Midbrain (tissue), 1 donor: ENCODE measurements at places on chromosomes 2 and 18.
A peak's percentile ranks its signal among the peaks of the same experiment; 100 is the strongest.

- no peak for DNase-seq
Observed at GRCh38 chr2:3654011-3654410, 4.0 kb upstream of the ALLC start.

GRCh38 chr2:212882626-212883025, 268.8 kb downstream of the IKZF2 start:
- no peak for DNase-seq

DNA sequence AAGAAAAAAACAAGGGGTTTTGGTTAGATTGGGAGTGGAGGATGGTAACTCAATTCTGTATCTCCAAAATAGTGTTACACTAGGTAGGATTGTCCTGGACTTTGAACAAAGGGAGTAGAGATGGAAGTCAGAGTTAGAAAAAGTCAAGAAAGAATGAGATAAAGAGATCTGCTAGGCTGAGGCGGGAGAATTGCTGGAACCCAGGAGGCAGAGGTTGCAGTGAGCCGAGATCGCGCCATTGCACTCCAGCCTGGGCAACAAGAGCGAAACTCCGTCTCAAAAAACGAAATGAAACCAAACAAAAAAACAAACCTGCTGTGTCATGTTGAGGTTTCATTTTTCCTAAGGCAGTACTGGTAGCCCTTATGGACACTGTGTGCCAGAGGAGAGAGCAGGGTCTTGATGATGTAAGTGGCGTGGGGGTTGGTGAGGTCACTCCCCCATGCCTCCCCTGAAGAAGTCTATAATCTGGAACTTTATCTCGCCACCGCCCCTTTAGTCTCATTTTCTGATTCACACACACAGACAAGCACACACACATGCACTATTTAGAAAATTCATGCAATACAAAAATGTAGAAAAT, 10.5 kb downstream of the DRC1 start:
- DNase-seq: no peak

GRCh38 chr18:7754725-7755181, 187.6 kb downstream of the PTPRM start:
- no peak for DNase-seq

DNA sequence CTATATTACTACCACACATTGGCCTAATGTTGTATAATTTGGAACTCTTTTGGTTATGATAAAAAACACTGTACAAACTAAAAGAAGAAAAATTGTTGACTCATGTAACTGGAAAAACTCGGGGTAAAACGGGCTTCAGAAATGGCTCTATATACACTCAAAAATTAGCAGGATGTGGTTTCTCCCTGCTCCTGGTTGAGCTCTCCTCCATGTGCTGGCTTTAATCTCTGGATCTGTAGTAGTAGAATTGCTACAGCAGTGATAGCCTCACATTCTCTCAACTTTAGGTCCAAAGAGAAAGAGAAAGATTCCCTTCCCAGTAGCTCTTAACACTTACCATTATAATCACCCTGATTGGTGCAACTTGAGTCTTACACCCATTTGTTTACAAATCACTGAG, 274.9 kb upstream of the GALNT5 start:
- no peak for DNase-seq

DNA sequence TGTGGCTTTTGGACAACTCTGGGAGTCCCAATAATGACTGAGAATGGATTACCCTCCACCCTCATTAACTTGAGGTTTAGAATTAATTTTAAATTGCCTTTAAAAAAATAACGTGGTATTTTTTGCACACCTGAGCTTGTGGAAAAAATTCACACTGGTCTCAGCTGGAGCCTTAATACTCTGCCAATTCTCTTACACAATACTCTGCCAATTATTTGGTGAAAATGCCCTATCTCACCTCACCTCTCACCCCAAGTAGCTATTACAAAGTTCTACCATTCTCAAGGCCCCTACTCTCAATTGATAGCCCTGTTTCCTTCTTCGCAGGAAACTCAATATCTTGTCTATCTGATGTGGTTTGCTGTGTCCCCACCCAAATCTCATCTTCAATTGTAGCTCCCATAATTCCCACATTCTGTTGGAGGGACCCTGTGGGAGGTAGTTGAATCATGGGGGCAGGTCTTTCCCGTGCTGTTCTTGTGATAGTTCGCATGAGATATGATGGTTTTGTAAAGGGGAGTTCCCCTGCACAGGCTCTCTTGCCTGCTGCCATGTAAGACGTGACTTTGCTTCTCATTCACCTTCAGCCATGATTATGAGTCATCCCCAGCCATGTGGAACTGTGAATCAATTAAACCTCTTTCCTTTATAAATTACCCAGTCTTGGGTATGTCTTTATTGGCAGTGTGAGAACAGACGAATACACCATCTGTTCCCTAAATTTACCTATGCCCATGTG, 27.4 kb upstream of the C2orf69 start:
- no peak for DNase-seq

GRCh38 chr2:47607005-47607679, 175.8 kb upstream of the MSH6 start:
- DNase-seq: no peak

GRCh38 chr18:13810950-13811485, 12.9 kb upstream of the MC5R start:
- no peak for DNase-seq

- peak; percentile 75 for DNase-seq
Observed at GRCh38 chr2:239131521-239131920, 269.3 kb downstream of the HDAC4 start.

DNA sequence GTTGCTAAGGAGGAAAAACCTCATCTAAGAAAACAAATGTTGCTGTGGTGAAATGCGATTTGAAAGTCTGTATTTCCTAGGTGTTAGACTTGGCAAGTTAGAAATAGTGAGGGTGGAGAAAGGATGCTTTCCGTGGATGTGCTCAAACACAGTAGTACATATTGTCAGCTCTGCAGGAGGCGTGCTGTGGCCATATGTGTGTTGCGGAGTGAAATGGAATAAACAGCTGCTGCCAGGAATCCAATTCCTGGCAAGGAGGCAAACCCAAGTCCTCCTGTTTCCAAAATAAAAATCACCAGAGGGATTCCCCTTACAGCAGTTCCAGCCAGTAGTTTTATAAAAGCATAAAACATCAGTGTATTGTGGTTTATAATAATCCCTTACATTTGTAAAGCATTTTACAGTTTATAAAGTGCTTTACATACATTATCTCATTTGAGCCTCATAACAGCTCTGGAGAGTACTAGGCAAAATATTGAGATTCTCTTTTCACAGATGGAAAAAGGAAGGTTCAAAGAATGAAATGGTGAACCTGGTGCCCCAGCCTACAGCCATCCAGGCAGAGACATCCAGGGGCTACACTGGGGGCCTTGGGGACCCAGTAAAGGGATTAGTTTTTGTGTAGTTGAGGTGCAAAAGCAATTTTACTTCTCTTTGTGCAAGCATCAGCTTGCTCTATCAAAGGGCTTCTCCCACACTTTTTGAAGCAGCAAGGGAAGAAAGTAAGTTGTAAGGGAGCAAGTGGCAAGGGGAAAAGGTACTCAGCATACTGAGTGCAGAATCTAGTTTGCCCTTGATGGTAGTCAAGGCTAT, 206.0 kb downstream of the AGPS start:
- peak; percentile 15 for DNase-seq

GRCh38 chr2:33589444-33589843, 9.7 kb downstream of the FAM98A start:
- DNase-seq: no peak

GRCh38 chr18:8702668-8703067, 2.7 kb upstream of the MTCL1 start:
- no peak for DNase-seq

GRCh38 chr18:4597301-4597700, 142.2 kb upstream of the DLGAP1 start:
- DNase-seq: no peak

GRCh38 chr2:147482111-147482895, 362.5 kb upstream of the ACVR2A start:
- DNase-seq: no peak

DNA sequence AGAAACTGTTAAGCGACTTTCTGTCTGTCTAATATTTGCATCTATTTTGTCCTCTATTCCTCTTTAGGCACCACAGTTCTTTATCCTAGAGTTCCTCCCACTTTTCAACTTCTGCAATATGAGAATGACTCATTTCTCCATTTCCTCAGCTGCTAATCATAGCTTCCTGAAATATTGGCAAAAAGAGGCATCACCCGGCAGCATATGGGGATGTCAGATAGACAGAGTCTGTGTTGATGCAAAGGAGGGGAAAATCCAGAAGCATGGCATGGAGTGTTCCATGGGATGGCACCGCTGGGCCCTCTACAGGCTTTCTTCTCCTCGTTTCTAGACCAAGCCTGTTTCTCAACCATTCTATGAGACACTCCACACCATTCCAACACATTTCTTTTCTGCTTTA, 93.4 kb downstream of the DOCK10 start:
- no peak for DNase-seq

GRCh38 chr18:57210107-57210715, 63.3 kb downstream of the BOD1L2 start:
- DNase-seq: no peak

- DNase-seq: no peak
Observed at GRCh38 chr2:176581557-176582165, 312.4 kb downstream of the MTX2 start.

- no peak for DNase-seq
Observed at GRCh38 chr2:7577769-7578168, 660.6 kb downstream of the RNF144A start.

DNA sequence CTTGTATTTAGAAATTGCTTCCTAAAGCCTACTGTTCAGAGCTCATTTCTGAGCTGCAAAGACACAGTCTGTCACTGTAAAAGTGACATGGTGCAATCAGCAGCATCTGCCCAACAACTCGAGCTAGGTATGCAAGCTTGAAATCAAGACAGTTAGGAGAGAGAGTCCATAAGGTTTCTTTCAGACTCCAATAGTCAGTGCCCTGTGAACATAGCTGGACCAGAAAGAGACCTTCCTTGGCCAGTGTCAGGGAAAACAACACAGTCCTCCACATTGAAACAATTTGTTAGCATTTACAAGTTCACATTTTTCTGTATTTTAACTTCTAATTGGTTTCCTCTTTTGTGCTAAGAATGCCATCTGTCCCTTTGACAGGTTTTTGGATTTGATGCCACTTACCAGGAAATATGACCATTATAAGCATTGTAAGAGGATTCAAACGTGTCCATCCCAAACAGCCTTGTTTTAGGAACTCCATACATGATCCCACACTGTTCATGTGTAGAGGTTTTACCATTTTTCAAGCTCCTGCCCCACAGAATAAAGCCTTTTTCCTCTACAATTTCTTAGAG, 8.9 kb upstream of the MYCN start:
- no peak for DNase-seq

- DNase-seq: no peak
Observed at GRCh38 chr2:39120521-39120770, 405 bp downstream of the SOS1 start.

GRCh38 chr18:53004798-53005197, 664.8 kb downstream of the DCC start:
- no peak for DNase-seq

DNA sequence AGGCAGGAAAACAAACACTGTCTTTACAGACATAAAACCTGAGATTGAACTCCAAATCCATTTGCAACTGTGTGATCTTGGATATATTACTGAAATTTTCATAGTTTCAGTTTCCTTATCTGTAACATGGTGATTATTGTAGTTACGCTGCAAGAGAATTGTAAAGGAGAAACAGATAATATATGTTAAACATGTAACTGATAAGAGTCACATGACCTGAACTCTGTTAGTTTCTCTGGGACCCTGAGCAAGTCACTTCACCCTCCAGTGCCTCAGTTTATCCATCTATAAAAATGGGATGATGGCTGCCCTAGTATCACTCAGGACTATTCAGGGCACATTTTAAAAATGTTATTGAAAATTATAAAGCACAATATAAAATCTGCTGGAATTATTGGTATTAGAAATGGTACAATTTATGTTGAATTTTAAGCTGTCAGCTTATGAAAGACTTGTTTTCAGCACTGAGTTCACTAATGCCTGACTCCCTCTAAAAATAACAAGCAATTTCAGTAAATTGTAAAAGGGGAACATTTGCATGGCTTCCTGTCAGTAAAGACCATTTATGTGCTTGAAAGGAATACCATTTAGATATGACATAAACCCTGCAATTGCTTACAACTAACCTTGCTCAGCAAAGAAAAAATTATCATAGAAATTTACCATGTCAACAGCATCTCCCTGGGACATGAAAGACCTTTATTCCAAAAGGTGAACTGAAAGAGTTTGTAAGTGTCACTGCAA, 393.5 kb downstream of the RAD51AP2 start:
- no peak for DNase-seq

DNA sequence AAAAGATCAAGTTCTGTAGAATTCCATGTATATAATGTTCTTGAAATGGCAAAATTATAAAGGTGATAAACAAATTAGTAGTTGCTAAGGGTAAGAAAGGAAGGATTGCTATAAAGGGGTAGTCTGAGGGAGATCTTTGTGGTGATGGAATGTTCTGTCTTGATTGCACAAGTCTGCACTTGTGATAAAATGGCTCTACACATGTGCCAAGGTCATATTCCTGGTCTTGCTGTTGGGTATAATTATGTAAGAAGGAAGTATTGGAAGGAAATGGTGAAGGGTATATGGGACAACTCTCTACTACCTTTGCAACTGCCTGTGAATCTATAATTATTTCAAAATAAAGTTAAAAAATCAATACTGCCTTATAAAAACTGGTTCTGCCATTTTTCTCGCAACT, 15.3 kb downstream of the SGPP2 start:
- no peak for DNase-seq

- no peak for DNase-seq
Observed at GRCh38 chr18:79520478-79521390, 125.0 kb downstream of the NFATC1 start.

DNA sequence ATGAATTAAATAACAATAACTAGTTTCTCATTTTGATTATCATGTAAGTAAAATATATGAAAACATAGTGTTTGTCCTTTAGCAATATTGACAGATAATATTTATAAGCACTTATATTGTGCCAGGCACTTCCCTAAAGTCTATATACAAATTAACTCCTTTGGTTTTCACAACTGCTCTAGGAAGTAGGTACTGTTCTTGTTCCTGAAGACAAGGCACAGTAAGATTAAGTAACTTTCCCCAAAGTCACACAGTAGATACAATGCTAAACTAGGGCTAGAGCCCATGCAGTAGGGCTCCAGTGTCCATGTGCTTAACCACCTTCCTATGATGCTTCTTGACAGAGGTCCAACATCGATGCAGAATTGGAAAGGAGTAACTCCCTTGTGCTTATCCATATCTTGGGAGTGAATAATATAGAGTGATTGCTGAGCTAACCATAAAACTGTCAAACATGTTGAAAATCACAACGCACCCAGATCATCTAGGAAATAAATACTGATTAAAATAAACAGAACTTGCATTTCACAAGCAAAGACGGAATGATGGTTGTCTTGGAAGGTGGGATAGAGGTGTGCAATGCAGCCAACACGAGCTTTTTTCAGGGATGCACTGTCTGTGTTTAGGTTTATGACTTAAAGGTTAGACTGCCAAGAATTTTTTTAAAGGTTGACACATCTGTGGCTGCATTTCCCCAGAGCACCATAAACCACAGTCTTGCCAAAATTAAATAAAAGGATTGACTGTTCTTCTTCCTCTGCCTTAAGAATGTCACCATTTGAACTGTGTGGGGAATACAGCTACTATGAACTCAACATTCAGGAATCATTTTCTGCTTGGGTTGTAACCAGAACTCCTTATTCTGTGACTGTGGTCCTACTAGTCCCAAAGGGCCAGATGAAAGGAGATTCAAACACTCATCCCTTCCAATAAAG, 80.8 kb downstream of the ANKRD44 start:
- no peak for DNase-seq
